ENCODE measurements at places on chromosomes 12 and 14. TPM values are rescaled to one million over a fixed set of nuclear protein-coding genes. Genes with fewer than 3 reads are reported as not detected.

DNA sequence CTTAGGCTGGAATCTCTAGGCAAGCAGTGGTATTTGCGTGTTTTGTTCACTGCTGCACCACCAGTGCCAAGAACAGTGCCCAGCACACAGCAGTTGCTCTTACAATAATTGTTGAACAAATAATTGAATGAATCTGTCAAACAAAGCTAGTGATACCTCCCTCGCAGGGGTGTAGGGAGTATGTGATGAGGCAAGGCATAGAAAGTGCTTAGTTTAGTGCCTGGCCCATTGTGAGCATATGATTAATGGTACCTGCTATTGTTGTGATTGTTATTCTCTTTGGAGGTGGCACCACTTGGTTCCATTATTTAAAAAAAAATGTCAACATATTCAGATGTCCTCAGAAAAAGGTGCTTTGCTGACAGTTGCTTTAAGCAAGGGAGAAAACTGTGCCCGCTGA is 210.1 kb upstream of the TBX3 start:
- DNase-seq, result no peak

GRCh38 chr14:87995500-87996290 is 2.7 kb upstream of the GALC start:
- no peak for DNase-seq

DNA sequence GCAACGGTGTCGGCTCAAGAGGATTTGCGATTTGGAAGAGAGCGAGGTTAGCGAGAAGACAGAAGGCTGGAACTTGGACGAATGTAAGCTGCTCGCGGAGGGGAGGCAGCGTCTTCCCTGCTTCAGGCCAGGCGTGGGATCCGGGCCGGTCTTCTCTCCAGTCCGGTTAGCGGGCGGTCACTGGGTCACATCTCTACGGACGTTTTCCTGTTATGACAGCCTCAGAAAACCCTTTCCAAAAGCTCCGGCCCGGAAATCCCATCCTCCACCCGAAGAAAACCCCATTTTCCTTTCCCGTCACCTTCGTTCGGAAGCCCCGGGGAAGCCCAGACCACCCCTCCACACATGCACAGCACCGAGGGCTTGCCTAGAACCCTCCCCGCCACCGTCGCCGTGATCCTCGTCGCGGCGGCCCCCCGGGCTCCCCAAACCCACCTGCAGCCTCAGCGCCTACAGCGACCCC is 268 bp downstream of the NDUFB1 start:
- peak; percentile 44 for DNase-seq

Gene TUBA1B
- 374 TPM for total RNA-seq

Gene PCBP2
- total RNA-seq, result 398 TPM

All from uterus (tissue), 4 donors.